ENCODE measurements at places on chromosomes 7 and 10.

GRCh38 chr10:110422548-110422947 lies 75.2 kb upstream of the DUSP5 start:
- DNase-seq, result no peak

DNA sequence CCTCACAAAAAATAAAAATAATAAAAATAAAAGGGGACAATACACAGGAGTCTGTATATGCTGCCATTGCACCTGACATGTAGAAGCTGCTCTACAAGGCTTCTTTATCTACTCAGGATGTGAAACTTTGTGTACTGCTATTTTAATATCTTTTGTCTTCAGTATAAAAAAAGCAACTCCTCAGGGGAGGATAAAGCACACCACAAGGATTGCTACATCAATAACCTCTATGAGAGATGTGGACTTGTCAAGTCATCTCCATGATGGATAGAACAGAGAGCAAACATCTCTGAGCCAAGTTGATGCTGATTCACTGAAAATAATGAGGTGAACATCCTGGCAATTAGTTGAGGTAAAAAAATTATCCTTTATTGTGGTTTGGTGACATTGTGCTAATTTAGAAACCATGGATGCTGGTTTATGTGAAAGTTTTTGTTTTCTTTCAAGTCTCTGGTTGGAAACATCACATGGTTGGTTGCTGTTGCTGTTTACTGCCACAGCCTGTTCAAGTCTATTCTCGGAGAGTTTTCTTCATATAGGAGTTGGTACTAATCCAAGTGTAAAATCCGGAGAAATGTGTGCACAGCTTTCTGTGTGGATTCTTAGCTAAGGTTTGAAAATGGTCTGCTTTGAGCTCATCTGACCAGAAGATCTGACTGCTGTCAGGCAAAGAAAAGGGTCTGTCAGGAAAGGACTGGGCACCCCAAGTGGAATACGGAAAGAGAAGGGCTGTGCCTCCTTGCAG lies 1.5 kb upstream of the HECW1 start:
- DNase-seq, result no peak

DNA sequence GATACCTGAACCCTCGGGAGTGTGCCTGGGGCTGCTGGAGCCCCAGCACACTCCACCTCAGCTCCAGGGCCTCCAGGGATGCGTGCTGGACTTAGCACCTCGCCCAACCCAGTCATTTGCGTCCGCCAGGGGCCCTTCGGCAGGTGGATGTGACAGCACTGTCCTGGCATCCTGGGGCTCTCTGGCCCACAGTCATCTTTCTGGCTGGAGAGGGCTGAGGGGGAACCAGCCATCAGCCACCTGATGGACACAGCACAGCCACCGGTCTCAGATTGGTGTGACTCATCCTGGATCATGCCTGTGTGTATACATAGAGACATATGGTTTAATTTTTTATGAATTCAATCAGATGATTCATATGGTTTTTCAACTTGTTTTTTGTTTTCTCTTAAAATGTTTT lies 11.1 kb downstream of the ZNF775 start:
- no peak for DNase-seq

DNA sequence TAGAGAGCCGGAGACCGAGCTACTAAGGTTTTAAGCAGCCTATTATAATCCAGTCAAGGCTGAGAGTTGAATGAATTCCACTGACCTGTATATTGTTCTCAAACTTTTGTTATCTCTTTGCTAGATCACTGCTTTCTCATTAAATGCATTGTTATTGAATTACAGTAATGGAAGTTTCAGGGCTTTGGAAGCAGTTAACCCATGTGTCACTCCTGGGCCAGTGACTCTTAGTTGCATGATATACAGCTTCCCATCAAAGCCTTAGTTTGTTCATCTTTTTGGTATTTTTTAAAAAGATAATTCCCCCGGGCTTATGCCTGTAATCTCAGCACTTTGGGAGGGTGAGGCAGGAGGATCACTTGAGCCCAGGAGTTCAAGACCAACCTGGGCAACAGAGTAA lies 55.4 kb upstream of the KIAA1217 start:
- no peak for DNase-seq

DNA sequence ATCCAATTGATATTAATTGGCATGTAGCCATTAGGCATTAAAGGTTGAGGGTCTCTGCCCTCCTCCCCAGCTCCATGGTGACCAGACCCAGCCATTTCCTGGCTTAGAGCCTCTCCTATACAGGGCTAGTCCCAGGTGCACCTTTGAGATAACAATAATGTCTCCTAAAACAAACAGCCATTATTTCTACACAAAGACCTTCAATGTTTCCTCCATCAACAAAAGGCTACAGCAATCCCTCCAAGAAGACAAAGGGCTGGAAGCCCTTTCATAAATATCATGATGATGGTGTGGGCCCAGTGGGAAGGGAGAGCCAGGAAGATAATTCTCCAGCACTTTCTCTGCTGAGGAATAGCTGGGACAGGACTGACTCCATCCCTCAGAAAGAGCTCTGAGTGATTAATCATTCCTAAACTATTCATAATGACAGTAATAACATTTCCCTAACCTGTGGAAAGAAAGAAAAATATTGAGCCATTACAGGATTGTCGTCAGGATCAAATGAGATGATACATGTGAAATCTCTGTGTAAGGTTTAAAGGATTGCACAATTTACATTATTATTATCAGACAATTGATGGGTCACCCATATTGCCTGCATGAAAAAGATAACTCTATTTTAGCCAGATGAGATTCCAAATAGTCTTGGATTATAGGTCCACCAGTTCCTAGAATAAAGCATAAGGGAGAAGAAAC lies 10.2 kb downstream of the PKD2L1 start:
- DNase-seq, result no peak

DNA sequence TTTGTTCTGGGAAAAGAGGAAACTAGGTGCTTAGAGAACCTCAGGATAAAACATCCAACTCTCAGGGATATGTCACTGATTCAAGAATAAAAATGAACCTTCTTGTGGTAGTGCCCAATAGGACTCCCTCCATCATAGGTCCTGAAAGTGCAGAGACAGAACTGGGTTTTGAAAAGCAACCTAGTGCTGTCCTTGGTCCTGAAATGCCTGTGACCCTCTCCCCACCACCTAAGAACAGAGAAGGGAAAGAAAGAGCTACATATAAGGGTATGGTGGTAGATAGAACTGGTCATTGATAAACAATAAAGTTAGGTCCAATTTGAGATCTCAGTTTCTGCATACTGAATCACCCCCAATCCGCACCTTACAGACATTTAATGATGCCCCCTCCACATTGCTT lies 953.3 kb downstream of the XPNPEP1 start:
- no peak for DNase-seq

DNA sequence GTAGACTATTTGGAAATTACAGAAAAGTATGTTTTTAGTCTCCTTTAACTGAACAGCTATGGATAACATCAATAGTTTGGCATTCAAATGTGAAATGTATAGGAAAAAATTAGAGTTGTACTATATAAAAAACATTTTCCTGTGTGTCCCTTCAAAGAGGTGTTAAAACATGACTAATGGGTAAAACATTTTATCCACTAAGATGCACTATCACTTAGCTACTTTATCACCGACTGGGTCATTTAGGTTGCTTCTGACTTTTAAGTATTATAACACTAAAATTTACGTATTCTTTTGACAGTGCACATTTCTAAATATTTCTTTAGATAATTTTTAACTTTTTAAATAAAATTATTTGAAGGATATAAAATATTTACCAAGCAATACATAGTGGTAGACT lies 77.6 kb downstream of the UBE2H start:
- DNase-seq, result no peak

- DNase-seq, result no peak
Measured at GRCh38 chr7:77326131-77326530, 90.0 kb downstream of the GSAP start.

GRCh38 chr7:107044347-107045194 lies at the start of gene PRKAR2B:
PRKAR2B (plus strand) TSS chr7:107044705; CDS start chr7:107044908, 203 bp downstream.
- peak; percentile 29 for DNase-seq

- no peak for DNase-seq
Measured at GRCh38 chr10:87085537-87085936, 9.1 kb downstream of the GLUD1 start.

- DNase-seq, result no peak
Measured at GRCh38 chr10:77311186-77311585, 326.4 kb downstream of the KCNMA1 start.

- DNase-seq, result no peak
Measured at GRCh38 chr10:126687121-126687606, 16.7 kb upstream of the C10orf90 start.

- no peak for DNase-seq
Measured at GRCh38 chr10:46091080-46091827, 45.2 kb upstream of the MSMB start.

- no peak for DNase-seq
Measured at GRCh38 chr10:11288302-11288701, 270.6 kb downstream of the CELF2 start.

DNA sequence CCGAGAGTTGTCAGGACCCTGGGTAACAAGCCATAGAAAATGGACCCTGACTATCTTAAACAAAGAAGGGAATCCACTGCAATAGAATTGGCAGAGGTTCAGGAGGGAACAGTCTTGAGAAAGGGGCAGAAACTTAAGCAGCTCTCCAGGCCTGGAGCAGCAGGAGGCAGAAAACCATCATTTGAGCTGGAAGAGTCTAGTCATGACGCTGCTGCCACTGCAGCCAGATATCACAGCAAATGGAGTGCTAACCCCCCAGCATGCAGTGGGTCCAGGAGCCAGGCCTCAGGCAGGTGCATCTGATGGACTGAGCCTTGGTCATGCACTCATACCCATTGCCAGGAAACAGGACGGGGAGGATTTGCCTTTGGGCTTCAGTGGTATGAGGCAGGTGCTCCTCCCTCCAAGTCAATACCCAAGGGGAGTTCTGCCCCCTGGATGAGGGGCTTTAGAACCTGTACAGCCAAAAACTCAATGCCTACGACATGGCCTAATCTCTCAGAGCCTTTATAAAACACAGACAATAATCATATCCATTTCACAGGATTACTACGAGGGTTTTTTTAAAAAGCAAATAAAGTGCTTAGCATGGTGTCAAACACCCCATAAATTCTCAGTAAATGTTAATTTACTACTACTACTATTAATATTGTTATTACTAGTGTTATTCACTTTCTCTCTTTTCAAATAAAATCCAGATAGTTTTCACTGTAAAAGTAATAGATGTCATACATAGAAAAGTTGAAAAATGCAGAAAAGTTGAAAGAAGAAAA lies 30.7 kb downstream of the DUSP5 start:
- DNase-seq, result no peak

DNA sequence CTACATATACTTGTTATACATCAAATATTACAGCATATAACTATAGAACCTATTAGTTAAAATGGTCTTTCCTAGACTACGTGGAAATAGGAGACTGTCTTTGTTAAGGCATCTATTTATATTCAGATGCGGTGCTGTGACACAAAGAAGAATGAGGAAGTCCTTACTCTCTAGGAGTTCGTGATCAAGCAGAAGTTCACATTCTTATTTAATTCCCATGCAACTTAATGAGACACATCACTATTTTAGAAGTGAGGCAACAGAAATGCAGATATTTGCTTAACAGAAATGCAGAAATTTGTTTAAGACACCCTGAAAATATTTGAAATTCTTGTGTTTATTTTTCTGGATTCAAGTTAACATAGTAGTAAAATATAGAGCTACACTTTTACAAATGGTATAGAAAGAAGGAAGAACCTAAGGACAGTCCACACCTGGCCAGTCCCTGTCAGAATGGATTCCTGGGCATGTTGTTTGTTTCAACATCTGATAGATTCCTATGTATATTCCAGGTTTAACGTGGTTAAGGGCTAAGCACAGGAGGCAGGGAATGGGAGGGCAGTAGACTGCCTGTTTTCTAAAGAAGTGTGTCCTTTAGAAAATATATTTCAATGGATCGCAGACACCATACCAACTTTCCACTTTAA lies 70.6 kb upstream of the NXPH1 start:
- DNase-seq, result no peak

- no peak for DNase-seq
Measured at GRCh38 chr7:26675143-26675887, 189.1 kb downstream of the SKAP2 start.

GRCh38 chr10:119177708-119178371 lies 772 bp downstream of the PRDX3 start:
- DNase-seq, result no peak

- DNase-seq, result no peak
Measured at GRCh38 chr10:87761153-87761552, 56.9 kb downstream of the ATAD1 start.
